AG04449 (cell line): ENCODE measurements at places on chromosomes 2 and 18.

- no peak for DNase-seq
Measured at GRCh38 chr18:48119204-48119603, 188.7 kb upstream of the SMAD2 start.

DNA sequence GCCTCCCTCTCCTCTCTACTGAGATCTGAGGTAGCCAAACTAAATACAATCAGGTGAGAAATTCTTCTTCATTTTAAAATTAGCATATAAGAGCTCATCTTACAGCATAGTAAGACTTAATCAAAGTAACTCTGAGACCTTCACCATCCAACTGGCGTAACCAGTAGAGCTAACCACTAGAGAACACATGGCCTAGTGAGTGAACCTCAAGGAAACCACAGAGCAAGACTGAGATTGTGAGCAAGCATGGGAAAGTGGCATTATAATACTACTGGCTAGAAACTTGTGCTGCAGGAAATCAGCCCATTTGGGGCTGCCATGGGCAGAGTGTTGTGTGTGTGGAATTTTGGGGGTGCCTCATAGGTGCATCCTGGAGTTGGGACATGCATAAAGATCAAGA lies 61.1 kb upstream of the SPHKAP start:
- DNase-seq: no peak

- no peak for DNase-seq
Measured at GRCh38 chr2:9983401-9984216, 32.1 kb downstream of the GRHL1 start.

DNA sequence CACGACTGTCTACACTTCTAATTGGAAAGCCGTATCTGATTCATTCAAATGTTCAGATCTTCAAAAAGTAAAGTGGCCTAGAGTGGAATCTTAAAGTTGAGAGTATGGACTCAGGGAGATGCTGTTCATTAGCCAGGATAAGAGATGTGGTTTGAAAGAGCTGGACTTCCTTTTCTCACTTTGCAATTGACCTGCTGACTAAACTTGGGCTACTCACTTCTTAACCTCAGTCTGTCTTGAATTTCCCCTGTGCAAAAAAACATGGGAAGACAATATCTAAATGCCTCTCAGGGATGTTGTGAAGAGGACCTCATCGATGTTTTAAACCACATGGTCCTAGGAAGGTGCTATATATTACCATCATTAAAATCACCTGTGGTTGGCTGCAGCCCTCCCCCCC lies 64.1 kb downstream of the BCL2 start:
- DNase-seq: no peak

- DNase-seq: no peak
Measured at GRCh38 chr2:86372641-86373502, 35.4 kb upstream of the REEP1 start.
